ENCODE measurements at places on chromosomes 4 and X.

DNA sequence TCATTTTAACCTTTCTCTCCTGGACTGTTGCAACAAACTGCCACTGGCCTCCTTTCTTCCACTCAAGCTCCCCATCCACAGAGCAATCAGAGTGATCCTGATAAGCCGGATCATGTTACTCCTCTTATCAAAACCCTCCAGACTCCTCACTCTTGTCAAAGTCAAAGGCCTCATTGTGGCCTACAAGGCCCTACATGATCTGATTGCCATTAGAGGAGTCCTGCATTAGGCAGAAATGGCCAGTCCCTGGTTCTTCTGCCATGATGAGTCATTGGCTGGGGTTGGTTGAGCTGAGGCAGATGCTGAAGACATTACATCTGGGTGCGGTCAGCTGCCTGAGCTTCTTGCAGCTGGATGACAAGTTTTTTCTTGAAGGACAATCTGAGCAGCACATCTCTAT is 32.7 kb upstream of the CASK start:
- DNase-seq, result no peak

GRCh38 chr4:17687237-17687857 is 72.9 kb downstream of the MED28 start:
- no peak for DNase-seq

DNA sequence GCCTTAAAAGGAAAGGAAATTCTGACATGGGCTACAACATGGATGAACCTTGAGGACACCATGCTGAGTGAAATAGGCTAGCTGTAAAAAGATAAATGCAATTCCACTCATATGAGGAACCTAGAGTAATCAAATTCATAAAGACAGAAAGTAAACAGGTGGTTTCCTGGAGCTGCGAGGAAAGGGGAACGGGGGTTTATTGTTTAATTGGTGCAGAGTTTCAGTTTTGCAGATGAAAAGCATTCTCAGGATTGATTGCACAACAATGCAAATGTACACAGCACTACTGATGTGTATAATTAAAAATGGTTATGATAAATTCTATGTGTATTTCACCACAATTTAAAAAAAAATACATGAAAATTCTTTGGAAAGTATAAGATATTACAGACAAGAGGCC is 24.0 kb downstream of the PLRG1 start:
- DNase-seq, result no peak

- no peak for DNase-seq
Measured at GRCh38 chr4:64001229-64001898, 407.9 kb downstream of the TECRL start.

- DNase-seq, result no peak
Measured at GRCh38 chr4:25180524-25181131, 20.4 kb upstream of the SEPSECS start.

DNA sequence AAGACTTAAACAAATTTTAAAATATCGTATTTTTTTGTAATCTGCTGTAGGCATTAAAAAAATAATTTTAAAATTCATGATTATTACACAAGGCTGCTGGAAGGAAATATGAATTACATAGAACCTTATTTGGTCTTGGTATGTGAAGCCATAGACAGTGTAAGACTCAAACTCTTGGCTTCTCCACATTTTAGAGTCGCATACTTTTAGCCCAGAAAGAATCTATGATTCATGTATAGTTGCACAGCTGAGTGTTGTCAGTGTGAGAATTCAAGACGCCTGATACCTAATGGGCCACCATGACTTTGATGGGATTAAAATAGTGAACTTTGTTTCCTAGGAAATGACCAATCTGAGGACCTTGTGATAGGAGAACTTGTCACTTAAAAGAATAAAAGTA is 1.4 kb downstream of the INTU start:
- no peak for DNase-seq

DNA sequence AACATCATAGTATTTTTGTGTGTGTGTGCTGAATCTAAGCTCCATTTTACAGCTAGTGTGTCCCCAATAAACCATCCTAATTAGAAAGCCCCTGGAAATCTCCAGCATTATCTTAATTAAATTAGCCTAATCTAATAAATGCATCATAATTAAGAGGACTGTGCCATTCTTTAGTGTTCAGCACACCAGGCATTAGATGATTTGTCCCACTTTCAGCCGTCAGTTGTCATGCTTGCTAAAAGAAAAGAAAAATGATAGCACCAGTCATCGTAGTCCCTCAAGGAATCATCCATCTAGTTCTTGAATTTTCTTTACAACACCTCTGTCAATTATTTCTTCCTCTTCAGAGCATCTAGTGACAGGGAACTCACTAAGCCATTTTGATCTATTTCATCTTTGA is 155.9 kb downstream of the PALLD start:
- DNase-seq, result no peak

DNA sequence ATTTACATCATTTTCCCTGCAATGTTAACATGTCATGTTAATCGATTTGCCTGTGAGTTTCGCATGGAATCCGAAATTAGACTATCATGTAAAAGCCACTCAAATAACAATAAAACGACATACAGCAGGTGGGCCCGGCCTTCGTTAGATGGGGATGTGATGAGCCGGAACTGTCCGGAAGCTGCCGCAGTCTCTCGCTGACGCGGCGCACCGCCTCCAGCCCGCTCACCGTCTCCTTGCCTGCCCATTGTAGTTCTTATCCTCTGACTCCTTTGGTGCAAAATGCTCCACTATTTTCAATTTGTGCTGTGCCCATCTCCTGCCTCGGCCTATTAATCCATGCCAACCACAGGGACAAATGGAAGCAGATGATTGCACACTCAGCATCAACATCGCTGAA is 877.5 kb upstream of the TENM3 start:
- no peak for DNase-seq

DNA sequence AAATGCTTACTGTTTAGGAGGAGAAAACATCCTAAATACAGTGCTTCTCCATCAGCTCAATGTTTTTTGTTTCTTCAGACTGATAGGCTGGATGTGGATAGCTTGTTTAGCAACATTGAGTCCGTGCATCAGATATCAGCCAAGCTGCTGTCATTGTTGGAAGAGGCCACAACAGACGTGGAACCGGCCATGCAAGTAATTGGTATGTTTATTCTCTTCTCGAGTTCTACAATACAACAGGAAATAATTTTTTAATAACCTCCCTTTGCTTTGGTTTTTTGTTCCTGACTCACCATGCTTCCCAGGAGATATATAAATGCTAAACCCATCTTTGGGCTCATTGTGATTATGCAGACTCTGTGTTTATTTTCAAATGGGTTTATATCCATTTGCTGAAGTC is 60.9 kb downstream of the ARHGEF38 start:
- DNase-seq, result no peak

DNA sequence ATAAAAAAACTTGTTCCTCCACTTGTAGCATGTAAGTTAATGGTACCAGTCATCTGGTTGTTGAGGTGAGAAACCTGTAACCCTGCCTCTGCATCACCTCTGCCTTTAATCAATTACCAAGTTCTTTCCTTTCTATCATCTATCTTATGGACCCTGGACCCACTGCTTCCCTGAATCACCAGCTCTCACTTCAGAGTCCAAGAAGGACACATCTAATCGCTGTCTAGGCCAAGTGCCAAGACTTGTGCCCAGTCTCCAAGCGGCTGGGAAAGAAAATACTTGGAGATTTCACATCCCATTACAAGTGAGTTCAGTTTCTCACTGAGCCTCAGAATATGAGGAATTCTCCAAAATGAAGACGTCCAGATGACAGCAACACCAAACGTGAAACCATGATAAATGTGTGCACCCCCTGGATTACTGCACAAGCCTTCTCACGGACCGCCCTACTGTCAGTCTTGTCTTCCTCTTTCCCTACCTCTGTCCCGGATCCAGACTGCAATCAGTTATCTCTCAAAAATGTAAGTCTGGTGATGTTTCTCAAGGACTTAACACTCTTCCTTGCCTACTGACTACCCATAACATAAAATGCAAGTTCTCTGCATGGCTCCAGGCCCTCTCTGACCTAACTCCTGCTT is 10.4 kb downstream of the PALLD start:
- no peak for DNase-seq

GRCh38 chr4:52748432-52748831 is 2.8 kb downstream of the ERVMER34-1 start:
- no peak for DNase-seq

- DNase-seq, result no peak
Measured at GRCh38 chrX:123277821-123278220, 93.7 kb downstream of the GRIA3 start.

- no peak for DNase-seq
Measured at GRCh38 chr4:1215141-1216075, 33.5 kb downstream of the CTBP1 start.

GRCh38 chr4:128510850-128511249 is 223.2 kb upstream of the PGRMC2 start:
- no peak for DNase-seq

DNA sequence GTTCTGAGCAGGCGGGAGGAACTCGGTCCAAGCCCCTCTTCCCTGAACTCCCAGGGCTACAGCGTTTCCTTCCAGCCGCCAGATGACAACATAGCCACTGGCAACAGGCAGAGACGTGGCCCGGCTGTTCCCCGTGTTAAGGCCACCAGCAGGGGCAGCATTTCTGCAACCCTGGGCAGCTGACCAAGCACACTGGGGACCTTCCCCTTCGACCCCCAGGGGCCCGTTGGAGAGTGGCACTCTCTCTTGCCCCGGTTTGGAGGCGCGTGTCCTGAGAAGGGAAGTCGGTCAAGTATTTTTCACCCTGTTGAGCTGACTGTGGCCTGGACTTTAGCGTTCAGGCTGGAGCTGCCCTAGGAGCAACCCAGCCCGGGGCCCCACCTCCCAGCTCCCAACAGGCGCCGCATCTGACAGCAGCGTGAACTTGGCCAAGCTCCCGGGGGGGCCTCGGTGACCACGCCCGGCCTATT is 37.6 kb downstream of the ZBTB49 start:
- DNase-seq, result no peak

DNA sequence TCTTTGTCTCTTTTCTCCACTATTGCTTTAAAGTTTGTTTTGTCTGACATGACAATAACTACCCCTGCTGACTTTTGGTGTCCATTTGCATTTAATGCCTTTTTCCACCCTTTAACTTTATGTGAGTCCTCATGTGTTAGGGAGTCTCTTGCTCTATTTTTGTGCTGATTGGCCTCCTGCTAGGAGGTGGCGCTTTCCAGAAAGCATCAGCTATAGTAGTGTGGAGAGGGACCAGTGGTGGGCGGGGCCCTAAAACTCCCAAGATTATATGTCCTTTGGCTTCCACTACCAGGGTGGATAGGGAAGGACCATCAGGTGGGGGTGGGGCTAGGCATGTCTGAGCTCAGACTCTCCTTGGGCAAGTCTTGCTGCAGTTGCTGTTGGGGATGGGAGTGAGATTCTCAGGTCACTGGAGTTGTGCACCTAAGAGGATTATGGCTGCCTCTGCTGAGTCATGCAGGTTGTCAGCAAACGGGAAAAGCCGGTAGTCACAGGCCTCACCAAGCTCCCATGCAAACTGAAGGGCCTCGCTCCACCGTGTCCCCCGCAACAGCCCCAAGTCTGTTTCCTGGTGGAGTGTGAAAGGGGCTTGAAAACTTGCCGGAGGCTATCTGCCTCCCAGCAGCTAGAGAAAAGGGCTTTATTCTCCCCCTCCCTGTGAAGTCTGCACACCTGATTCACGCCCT is 156.3 kb downstream of the CPEB2 start:
- no peak for DNase-seq

DNA sequence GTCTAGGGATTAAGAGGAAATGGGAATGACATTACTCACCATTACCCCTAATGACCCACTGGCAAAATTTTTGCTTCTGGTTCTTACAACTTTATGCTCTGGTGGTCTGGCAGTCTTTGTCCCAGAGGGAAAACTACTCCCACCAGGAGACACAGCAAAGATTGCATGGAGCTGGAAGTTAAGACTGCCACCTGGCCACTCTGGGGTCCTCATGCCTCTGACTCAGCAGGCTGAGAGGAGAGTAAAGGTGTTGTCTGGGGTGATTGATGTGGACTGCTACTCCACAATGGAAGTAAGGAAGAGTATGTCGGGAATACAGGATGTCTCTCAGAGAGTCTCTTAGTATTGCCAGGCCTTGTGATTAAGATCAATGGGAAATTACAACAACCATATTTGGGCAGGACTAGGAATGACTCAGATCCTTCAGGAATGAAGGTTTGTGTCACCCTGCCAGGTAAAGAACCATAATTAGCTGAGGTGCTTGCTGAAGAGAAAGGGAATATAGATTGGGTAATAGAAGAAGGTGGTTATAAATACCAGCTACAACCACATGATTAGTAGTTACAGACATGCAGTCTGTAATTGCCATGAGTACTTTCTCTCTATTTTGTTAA is 215.5 kb downstream of the GPAT3 start:
- no peak for DNase-seq

GRCh38 chr4:5816851-5817375 is 76.0 kb downstream of the CRMP1 start:
- no peak for DNase-seq

DNA sequence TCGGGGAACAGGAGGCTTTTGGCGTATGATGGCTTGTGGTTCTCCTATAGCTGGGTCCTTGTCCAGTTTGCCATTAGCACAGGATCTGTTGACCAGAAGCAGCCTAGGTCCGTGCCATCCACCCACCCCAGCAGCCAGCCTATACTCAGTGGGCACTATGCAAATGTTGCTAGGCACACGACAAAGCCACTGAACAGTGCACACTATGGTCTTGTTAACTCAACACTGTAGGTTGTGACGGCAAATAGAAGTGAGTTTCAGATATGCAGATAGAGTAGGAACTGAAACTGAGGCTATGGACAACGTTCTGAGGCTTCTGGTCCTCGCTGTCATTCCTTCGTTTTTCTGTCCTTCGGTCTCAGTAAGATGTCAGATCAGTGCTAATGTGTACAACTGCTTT is 541.3 kb upstream of the TENM3 start:
- no peak for DNase-seq

- no peak for DNase-seq
Measured at GRCh38 chr4:71221510-71222466, 117.0 kb upstream of the SLC4A4 start.

DNA sequence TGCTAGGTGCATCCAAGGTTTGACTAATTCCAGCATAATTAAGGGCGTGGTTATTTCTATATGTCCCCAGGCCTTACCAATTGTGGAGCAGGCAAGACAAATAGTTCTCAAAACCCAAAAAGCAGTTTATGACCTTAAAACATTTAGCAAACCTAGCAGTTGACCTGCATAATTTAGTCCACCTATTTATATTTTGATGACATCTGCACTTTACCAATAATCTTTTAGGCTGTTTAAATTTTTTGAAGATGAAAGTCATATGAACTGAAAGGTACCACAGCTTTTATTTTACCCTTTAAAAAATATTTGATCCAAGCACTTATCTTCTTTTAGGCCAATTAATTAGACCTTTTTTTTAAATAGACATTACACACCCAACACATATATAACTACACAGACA is 9.8 kb upstream of the ASIC5 start:
- no peak for DNase-seq

DNA sequence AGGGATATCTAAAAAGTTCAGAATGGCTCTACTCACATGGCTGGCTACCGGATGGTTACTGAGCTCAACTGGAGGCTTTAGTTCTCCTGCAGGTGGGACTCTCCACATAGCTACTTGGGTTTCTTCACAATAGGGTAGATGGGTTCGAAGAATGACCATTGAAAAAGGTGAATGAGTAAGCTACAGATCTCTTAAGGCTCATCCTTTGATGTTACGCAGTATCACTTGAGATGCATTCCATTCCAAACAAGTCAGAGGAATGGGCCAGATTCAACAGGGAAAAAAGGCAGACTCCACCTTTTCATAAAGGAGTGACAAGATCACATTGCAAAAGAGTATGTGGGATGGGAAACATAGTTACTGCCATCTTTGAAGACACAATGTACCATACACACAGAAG is 52.6 kb downstream of the DDX53 start:
- DNase-seq, result no peak

- no peak for DNase-seq
Measured at GRCh38 chr4:62531731-62532130, 1331.6 kb downstream of the ADGRL3 start.

- no peak for DNase-seq
Measured at GRCh38 chrX:148634591-148634990, 134.2 kb downstream of the AFF2 start.

Measured in activated effector memory CD4-positive, alpha-beta T cell treated with Interleukin-2 at 50 U/mL for 16 hours (primary cell).